MG63 (cell line): ENCODE measurements at places on chromosomes 12 and 14.
A peak's percentile ranks its signal among the peaks of the same experiment; 100 is the strongest.

GRCh38 chr14:90381011-90381786 is 15.6 kb upstream of the CALM1 start:
- no peak for DNase-seq

DNA sequence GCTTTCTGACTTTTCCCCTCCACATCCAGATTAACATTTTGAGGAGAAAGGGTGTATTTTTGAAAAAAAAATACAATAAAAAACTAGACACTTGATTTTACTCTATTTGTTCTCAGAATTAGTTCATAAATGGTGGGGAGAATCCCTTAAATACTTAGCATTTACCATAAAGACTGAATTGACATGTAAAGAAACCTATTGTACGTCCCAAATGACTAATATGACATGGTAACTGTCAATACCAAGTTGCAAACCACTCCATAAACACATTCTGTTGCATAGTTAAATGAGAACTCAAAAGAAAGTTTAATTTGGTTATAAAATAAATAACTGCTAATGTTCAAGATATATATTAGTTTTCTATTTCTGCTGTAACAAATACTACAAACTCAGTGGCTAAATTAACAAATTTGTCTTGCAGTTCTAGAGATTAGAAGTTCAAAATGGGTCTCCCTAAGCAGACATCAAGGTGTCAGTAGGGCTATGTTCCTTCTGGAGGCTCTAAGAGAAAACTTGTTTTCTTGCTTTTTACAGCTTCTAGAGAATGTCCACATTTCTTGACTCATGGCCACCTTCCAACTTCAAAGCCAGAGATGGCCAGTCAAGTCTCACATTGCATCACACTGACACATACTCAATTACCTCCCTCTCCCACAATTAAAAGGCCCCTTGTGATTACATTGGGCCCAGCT is 16.0 kb downstream of the NELL2 start:
- DNase-seq = no peak

GRCh38 chr14:103693515-103693914 is 21.7 kb downstream of the XRCC3 start:
- no peak for DNase-seq

GRCh38 chr14:76115010-76115422 is 36.7 kb upstream of the GPATCH2L start:
- no peak for DNase-seq

DNA sequence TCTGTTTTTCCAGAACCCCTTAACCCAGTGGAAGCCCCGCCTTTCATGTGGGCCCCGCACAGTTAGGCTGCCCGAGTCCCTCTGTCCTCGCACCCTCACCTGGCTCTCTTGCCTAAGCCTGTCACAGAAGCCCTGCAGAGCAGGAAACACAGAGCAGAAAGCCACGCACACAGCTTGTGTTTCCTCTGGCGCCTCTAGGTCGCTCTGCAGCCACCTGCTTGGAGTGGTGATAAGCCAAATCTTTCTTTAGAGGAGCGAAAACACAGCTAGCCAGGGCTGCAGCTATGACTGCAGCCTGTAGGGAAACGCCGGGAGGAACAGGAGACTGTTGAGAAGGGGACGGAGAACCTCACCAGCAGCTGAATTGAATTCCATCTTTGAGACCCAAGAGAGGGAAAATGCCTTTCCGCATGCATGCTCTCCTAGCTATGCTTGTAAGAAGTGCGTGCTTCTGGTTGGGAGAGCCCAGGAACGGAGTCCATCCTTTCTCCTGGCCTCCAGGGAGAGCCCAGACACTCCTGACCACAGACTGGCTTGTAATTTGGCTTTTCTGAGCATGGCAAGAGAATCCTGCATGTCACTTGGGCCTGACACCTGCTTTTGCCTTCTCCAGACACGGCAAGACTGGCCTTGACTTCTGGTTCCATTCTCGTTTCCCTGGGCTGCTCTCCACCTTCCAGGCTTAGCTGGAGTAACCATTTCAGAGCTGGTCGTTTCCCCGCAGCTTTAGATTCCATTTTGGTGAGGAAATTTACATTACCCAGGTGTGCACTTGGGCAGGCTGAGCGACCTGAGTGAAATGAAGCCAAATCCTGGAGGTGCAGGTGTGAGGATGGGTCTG is 301.6 kb downstream of the CACNA1C start:
- no peak for DNase-seq

DNA sequence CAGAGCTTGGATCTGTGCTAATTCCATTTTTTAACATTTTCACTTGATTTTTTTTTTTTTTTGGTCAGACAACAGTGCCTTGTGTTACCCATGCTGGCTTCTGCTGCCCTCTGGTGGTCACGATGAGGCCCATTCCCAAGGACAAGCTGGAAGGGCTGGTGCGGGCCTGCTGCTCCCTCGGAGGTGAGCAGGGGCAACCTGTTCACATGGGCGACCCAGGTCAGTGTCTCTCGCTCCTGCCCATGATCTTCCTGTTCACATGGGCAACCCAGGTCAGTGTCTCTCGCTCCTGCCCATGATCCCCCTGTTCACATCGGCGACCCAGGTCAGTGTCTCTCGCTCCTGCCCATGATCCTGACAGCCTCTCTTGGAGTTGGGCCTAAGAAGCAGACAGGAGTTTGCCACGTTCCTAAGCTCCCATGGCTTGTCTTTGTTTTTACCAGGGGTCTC is 59.4 kb downstream of the DGLUCY start:
- DNase-seq = peak; percentile 60

- DNase-seq = peak; percentile 61
Observed at GRCh38 chr12:121144416-121144914, 11.8 kb downstream of the P2RX7 start.

DNA sequence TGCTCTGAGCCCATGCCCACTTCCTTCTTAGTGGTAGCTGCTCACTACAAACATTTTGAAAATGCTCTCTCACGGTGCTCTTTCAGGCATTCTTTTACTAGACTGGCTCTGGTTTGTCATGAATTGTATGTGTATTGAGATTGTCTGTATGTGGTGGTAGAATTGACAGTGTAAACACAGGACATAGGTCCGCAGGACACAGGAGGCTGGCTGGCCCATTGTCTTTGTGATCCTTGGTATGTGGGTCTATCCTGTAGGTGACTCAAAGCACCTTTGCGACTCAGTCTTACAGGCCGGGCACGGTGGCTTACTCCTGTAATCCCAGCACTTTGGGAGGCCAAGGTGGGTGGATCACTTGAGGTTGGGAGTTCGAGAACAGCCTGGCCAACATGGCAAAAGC is 250.9 kb downstream of the C12orf75 start:
- DNase-seq = no peak

- DNase-seq = peak; percentile 10
Observed at GRCh38 chr12:130526813-130527212, 189.1 kb downstream of the PIWIL1 start.

DNA sequence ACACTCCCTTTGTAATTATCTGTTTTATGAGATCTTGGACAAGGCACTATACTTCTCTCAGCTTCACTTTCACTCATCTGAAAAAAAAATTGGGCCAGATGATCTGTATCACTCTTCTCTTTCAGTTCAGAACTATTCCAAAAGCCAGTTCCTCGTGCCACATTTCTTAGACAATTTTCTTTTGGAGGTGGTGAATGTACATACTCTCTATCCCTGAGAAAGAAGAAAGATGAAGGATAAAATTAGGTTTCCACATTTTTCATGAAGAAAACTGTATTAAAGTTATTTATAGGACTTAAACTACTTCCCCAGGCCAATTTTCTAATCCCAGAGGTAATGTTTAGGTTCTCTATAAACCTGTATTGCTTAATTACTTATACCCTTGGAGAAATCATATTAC is 171.6 kb downstream of the SLC6A15 start:
- no peak for DNase-seq

- peak; percentile 71 for DNase-seq
Observed at GRCh38 chr12:109553483-109553882, 19.8 kb downstream of the MMAB start.

DNA sequence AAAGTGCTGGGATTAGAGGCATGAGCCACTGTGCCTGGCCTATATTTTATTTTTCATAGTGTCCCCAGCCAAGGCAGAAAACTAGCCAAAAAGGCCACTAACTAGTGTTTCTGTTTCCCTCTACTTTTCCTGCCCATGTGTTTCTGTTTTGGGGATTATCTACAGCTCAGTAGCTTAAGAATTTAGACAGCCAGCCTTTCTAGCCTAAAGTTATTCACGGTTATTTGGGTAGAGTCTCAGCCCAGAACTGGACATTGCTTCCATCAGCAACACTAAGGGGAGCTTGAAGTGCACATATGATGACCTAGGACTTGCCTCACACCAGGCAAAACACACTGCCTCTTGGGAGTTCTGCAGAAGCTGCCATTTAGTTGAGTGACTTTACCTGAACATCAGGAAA is 17.9 kb downstream of the PROX2 start:
- DNase-seq = no peak

- DNase-seq = peak; percentile 84
Observed at GRCh38 chr14:23034498-23035302, at the start of gene PSMB5. TSS of gene PSMB5 (minus strand) at chr14:23034900. CDS start at chr14:23034881, 19 bp downstream.
